ENCODE measurements at places on chromosomes 2 and 18. TPM values are rescaled to one million over a fixed set of nuclear protein-coding genes. Genes with fewer than 3 reads are reported as not detected.

PLEKHH2 gene
- total RNA-seq: 5.9 TPM

PSMA8 gene
- total RNA-seq: 2.9 TPM

MARCHF4 gene
- not detected for total RNA-seq

NGEF gene
- 19.0 TPM for total RNA-seq

CFAP65 gene
- total RNA-seq: not detected

CFC1 gene
- total RNA-seq: 10.5 TPM

DLGAP1 gene
- 66.7 TPM for total RNA-seq

DNA sequence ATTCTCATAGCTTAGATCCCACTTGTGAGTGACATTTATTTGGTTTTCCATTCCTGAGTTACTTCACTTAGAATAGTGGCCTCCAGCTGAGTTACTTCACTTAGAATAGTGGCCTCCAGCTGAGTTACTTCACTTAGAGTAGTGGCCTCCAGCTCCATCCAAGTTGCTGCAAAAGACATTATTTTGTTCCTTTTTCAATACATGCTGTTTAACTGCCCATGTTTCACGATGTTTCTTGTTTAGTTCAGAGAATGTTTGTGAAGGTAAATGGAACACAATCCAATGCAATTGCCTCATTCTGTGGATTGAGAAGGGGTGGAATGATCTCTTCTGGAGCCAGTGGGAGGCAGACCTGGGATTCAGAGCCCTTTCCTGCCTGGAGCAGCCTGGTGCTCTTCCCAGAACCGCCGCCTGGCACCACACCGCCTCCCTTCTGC is 273.5 kb upstream of the ATP5MC3 start:
- no peak for DNase-seq

GRCh38 chr18:23401400-23402347 is 51.4 kb upstream of the RIOK3 start:
- no peak for DNase-seq

DNA sequence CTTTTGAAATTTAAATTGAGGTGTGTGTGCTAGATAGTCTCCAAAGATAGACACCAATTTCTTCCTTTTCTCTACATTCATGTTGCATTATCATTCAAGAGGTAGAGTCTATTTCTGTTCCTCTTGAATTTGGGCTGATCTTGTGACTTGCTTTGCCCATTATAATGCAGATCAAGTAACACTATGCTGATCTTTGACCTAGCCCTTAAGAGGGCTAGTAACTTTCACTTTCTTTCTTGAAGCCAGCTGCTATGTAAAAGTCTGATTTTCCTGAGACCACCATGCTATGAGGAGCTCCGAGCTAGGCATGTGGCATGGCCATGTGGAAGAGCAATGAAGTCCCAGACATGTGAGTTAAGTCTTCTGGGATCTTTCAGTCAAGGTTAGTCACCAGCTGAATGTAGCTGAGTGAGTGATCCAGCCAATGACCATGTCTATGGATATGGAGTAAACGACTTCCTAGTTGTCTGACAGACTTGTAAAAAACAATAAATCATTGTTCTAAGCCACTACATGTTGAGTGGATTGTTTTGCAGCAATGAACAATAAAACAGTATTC is 189.4 kb upstream of the CWC22 start:
- no peak for DNase-seq

DNA sequence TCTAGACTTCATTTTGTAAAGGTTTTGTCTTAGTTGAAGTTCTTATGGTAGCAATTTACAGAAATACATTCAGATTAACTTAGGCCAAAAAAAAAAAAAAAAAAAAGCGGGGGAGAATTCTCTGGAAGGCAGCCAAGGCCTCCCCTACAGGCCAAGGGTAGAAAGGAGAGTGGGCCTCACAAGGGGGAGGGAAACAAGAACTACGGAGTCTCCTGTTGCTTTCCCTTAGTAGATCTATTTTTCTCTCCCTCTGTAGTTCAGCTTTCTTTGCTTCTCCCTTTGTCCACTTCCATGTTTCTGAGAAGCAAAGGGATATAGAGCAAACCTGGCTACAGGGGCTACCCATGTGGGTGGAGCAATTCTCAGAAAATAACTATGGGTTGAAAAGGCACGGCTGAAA is 2.4 kb upstream of the STK11IP start:
- no peak for DNase-seq

- no peak for DNase-seq
Observed at GRCh38 chr2:182784777-182785176, 68.7 kb downstream of the DNAJC10 start.

DNA sequence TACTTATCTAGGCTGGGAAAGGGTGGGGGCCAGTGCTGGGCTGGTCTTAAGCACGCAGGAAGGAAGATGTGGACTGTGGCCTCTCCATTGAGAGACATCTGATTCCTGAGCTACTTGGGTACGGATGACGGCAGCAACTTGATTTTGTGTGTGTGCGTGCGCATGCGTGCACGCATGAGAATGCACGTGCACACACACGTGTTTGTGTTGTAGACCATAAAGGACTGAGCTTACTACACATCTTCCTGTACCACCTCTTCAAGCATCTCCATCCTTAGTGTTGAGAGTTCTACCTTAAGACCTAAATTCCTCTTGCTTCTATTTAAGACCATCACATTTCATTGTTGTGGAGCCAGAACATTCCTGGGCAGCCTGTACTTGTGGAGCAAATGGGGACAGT is 9.5 kb downstream of the WNT6 start:
- DNase-seq: no peak

DNA sequence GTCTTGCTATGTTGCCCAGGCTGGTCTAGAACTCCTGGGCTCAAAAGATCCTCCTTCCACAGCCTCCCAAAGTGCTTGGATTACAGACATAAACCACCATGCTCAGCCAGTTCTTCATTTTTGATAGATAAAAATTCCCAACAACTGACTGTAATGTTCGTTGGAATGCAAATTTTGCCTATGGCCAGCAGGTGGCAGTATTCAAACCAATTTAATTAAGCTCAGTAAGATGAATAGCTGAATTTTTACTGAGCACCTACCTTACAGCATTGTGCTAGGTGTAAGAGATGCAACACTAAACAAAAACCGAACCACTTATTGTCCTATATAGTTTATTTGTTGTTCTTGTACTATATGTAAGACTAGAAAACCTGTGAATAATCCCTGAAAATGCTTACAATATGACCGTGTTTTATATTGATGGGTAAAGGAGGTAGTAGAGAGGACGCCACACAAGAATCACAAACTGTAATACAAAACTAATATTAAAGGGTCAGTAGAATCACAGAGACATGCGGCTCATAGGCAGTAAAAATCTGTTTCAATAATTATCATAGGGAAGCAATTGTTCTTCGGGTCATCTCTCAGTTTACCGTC is 8.2 kb upstream of the TMEM182 start:
- DNase-seq: peak; percentile 19

- no peak for DNase-seq
Observed at GRCh38 chr2:54597153-54597848, 126.2 kb upstream of the EML6 start.

GRCh38 chr18:78641689-78642231 is 337.9 kb upstream of the SALL3 start:
- no peak for DNase-seq

DNA sequence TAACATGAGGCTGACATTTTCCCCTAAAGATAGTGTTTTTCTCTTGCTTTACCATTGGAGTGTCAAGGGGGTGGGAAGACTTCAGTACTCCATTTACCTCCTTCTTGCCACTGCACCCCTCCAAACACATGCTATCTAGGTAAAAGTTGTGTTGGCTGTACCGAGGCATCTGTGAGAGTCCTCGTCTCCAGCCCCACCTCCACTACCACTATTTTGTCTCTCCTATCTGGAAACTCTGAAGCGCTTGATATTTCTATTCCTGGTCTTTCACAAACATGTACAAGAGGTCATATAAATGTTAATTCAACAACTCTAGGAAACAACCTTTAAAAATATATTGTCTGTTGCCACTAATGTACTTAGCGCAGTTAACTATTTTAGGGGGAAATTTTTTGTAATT is 132.6 kb downstream of the PKP4 start:
- no peak for DNase-seq

DNA sequence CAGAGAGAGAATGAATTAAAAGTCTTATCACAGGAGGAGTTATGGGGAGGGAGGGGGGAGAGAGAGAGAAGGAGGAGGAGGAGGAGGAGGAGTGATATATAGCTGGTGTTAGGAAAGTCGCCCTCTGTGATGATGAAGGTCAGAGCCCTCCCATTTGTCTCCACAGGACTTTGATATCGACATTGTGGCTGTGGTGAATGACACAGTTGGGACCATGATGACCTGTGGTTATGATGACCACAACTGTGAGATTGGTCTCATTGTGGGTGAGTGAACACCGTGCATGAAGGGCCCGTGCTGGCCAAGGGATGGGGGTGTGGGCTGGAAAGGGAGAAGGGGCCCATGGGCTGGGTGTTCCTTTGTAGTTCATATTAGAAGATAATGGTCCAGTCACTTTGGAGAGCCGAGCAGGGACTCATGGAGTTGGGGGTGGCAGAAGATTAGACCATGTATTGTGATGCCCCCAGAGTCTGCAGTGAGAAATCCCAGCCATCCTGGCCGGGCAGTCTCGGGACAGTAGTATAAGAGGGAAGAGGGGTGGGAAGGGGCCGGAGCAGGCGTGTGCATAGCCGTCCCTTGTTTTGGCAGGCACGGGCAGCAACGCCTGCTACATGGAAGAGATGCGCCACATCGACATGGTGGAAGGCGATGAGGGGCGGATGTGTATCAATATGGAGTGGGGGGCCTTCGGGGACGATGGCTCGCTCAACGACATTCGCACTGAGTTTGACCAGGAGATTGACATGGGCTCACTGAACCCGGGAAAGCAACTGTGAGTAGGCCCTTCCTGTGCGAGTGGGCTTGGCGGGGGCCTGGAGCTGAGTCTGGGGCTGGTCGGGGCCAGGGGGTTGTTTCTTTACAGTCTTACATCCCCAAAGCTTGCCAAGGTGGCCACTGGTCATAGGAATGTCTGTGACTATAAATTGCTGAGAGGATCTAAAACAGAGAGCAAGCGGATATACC is 40.0 kb downstream of the HK2 start:
- no peak for DNase-seq

DNA sequence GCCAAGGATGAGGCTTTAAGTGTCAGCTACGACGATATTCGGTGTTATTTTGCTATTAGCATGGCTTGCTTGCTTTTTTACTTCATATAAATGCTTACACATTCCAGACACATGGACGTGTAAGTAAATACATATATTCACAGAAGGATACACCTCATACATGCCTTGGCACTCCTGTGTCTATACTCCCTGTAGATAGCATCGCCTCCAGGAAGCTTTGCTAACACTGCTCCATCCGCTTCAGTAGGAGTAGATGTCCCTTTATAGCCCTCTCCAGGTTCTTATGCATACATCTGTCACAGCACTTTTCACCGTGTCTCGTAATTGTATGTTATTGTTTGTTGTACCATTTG is 27.5 kb upstream of the KCTD1 start:
- DNase-seq: no peak

- no peak for DNase-seq
Observed at GRCh38 chr2:177746358-177746757, 326.2 kb downstream of the PDE11A start.

- no peak for DNase-seq
Observed at GRCh38 chr2:8300216-8300615, 381.6 kb upstream of the ID2 start.

DNA sequence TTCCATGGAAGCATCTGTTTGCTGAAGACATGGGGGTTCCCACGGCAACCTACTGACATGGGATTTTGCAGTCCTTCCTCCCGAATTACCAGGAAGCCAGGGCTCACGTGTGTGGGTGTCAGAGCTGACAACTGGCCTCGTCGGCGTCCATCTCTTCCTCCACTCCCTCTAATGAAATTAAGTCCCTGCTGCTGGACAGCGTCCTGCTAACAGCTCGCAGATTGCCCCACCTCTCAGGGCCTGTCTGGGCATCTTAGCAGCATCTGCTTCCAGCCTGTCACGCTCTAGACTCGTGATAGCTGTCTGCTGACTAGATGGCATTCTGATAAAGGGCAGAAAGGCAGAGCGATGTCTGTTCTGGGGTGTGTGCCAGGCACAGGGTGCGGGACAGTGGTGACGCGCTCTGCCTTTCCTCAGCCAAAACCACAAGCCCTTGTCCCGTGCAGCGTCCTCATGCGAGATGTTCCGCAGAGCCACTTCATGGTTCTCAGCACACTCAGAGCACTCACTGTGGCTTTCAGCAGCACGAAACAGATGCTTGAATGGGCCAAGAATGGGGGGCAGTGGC is 161.1 kb downstream of the ARL4C start:
- DNase-seq: peak; percentile 79

DNA sequence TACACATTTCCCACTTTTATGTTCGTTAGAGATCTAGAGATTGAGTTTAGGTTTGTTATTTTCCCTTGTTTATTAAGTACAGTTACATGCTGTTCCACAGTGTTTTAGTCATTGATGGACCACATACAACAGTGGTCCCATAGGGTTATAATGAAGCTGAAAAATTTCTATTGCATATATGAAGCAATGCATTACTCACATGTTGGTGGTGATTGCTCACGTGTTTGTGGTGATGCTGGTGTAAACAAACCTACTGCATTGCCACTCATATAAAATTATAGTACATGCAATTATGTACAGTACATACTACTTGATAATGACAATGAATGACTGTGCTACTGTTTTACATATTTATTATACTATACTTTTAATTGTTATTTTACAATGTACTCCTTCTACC is 51.0 kb upstream of the NXPH2 start:
- no peak for DNase-seq

DNA sequence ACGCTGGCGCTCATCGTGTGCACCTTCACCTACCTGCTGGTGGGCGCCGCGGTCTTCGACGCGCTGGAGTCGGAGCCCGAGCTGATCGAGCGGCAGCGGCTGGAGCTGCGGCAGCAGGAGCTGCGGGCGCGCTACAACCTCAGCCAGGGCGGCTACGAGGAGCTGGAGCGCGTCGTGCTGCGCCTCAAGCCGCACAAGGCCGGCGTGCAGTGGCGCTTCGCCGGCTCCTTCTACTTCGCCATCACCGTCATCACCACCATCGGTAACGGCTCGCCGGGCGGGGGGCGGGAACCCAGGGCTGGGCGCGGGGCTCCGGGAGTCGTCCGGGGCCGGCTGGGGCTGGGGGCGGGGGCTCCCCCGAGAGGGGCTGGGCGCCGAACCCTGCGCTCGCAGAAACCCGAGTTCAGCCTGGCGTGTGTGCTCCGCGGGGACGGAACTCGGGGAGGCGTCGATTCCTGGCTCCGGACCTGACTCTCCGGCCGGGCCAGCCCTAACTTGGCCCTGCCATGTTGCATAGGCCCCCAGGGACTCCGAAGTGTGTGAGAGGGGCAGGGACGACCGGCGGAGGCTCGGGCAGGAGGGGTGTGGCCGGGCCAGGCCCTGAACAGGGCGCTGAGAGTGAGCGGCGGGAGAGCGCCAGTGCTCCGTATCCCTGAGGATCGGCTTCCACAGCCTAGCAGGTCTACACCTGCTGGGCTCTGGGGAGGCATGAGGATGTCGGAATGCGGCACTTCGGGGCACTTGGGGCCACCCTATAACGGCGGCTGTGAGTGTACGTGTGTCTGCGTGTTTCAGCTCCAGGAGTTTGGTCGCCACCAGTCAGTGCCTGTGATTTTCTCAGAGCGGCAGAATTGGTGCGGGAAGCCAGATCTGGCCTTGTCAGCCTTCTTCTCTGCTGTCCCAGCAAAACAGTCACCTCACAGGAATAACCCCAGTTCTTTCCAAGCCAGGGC is 651 bp downstream of the KCNK3 start:
- no peak for DNase-seq
